CD4-positive, alpha-beta memory T cell (primary cell): ENCODE measurements at places on chromosomes 16 and 17.

- DNase-seq = no peak
These were observed 38.2 kb downstream of the PLCG2 start for GRCh38 chr16:81817296-81817695.

DNA sequence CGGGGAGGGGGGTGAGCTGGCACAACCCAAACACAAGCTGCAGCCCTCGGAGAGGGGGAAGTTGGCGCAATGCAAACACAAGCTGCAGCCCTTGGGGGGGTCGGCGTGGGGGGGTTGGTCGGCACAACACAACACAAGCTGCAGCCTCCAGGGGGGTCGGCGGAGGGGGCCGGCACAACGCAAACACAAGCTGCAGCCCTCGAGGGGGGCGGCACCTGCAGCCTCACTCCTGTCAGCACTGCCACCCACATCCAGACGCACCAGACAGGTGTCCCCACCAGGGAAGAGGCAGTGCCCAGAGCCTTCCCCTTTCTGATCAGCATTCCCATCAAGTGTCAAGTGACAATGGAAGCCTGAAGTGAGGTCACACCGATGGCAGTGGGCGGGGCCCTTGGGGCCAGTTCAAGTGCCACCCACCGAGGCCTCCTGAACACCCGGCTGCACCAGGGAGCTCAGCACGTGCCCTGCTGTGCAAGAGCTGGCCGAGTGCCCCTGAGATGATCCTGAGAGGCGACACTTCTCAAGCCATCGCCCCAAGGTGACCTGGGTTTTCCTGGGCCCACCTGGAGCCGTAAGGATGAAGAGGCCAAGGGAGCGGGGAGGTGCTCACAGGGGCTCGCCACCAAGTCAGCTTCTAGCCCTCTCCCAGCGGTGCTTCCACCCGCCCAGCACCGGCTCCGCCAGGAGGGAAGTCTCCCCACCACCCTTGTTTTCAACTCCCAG is 59.3 kb downstream of the KLHDC4 start:
- DNase-seq = no peak

GRCh38 chr16:46885960-46886763 is 2.0 kb downstream of the GPT2 start:
- no peak for DNase-seq

DNA sequence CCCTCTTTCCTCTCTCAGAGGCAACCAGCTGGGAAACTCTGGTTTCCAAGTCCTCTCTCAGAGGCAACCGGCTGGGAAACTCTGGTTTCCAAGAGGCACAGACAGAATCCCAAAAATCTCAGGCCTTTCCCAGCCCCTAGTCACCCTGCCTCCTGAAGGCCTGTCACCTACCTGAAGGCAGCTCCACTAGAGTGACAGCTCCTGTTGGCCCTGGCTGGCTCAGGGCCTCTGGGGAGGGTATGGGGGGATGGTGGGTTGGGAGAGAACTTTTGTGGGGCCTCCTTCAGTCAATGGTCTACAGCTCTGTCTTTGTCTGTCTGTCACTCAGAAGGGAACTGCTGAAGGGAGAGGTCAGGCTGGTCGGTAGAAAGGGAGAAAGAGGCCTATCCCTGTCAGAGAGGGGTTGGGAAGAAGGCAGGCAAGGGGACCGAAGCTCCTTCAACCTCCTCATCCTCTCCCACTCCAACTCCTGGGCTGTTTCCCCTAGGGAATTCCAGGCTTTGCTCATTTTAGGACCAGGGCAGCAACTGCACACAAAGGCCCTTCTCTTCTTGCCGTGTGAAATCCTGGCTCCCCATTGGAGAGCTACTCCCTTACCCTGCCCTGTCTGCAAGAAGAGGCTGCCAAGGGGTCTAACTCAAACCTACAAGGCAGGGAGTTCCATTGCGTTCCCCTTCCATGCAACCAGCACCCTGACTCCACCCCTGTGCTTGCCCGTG is 23.6 kb downstream of the COPZ2 start:
- DNase-seq = no peak

DNA sequence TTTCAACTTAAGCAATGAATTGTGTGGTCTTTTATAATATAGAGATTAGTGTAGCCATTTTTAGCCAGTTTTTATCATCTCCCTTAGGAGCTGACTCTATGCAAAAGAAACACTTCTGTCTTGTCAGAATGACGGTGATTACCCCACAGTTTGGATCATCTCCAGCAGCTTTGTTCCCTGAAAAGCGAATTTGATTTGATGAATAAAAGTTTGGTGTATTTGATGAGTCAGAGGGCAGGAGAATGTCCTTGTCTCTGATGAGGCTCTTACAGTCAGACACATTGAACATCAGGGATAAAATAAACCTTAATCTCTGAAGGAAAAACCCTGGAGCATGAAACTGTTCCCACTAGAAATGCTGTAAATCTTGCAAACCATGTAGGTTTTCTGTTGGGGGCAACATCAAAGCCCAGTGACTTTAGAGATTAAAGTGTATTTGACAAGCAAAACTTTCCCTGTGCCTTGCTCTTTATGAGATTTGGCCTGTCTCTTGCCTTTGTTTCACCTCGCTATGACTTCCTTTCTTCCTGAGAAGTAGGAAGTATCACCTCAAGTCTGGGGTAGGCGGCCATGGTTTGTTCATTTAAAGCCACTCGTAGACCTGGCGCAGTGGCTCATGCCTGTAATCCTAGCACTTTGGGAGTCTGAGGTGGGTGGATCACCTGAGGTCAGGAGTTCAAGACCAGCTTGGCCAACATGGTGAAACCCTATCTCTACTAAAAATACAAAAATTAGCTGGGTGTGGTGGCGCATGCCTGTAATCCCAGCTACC is 209.3 kb downstream of the FTO start:
- DNase-seq = peak; percentile 4

DNA sequence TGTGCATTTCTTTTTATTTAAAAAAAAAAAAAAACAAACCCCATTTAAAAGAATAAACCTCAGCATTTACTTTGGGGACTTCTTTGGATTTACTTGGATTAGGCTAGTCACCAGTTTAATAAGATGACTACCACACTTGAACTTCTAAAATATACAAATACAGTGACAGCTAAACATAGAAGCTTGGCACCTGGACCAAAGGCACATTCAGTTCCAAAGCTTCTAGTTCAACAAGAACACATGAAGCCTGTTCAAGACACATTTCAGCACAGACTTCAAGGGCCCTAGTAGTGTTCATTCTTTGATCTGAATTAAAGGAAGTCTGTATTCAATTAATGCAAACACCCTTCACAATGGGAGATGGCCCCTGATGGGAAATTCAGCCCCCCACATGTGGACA is 11.6 kb upstream of the ROGDI start:
- no peak for DNase-seq

GRCh38 chr17:79325709-79326430 is 251.2 kb downstream of the ENGASE start:
- DNase-seq = no peak

GRCh38 chr17:72189768-72190593 is 69.2 kb downstream of the SOX9 start:
- no peak for DNase-seq

GRCh38 chr16:10228779-10229178 is 46.6 kb upstream of the GRIN2A start:
- no peak for DNase-seq

- no peak for DNase-seq
These were observed 1689.3 kb downstream of the TP53TG3F start for GRCh38 chr16:35148748-35149147.

DNA sequence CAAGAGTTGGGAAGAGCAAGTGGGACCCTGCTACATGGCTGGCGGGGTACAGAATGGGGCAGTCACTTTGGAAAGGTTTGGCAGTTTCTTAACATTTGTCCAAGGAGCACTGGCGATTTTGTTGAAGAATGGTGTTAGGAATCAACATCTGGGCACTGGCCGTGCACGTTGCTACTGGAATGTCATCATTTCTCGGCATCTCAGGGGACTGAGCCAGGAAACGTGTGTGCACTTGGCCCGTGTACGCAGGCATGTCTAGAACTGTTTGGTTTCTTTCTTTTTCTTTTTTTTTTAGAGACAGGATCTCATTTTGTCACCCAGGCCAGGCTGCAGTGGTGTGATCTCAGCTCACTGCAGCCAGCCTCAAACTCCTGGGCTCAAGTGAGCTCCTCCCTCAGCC is 17.3 kb upstream of the FOXK2 start:
- no peak for DNase-seq

DNA sequence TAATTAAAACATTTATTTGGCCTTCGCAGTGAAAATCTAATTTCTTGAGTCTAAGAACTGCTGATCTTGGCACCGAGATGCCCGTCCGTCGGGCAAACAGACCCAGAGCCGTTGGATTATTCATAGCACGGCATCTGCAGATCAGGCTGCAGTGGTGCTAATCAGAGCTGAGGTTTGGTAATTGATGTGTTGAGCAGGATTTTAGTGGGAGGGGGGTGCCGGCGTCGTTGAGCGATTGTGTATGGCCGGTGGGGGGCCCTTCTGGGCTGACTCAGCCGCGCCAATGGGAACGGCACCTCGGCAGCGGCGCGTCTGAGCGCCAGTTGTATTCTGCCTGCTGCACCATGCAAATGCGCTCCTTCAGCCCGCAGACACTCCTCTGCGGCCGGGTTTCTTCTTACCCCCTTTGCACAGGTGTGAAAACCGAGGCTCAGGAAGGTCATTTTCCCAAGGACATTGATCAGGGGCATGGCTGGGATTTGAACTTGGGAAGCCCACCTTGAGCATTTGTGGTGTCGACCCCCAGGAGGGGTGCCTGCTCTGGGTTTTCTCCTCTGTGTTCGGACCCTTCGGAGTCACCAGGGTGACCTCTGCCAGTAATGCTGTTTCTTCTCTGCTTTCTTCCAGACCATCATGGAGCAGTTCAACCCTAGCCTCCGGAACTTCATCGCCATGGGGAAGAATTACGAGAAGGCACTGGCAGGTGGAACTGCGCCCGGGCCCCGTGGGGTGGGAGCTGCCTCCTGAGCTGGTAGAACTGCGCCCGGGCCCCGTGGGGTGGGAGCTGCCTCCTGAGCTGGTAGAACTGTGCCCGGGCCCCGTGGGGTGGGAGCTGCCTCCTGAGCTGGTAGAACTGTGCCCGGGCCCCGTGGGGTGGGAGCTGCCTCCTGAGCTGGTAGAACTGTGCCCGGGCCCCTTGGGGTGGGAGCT is 18.4 kb downstream of the BAIAP2 start:
- no peak for DNase-seq

DNA sequence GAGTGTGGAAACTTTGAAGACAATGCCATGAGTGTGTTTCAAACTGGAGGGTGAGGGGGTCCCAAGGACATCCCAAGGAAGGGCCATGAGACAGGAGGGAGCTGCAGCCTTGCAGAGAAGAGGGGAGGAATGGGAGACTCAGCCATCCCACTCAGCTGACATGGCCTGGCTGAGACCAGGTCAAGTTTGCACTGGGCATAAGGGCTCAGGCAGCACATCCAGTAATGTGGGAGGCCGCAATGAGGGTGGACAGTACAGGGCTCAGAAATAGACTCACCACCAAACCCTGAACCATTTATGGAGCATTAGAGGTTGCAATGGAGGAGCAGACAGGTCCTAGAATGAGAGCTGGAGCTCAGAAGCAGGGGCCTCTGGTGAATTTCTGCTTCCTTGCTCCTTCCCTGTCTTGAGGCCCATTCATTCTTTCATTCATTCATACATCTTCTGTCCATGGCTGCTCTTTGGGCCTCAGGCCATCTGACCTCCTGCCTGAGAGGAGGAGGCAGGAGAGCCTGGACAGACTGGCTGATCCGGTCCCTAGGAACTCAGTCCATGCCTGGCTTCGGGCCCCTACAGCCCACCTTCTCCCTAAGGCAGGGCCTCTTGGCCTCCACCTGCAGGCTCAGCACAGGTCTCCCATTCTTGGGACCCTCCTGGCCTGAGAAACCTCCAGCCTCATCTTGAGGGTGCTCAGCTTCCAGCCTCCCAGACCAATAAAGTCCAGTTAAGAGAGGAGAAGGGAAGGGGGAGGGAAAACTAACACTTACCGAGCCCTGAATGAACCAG is 70.5 kb upstream of the CDH5 start:
- DNase-seq = no peak

- no peak for DNase-seq
These were observed 7.7 kb upstream of the NPIPB2 start for GRCh38 chr16:11949527-11949926.

- DNase-seq = no peak
These were observed 4.9 kb downstream of the TBX2 start for GRCh38 chr17:61404663-61404912.

DNA sequence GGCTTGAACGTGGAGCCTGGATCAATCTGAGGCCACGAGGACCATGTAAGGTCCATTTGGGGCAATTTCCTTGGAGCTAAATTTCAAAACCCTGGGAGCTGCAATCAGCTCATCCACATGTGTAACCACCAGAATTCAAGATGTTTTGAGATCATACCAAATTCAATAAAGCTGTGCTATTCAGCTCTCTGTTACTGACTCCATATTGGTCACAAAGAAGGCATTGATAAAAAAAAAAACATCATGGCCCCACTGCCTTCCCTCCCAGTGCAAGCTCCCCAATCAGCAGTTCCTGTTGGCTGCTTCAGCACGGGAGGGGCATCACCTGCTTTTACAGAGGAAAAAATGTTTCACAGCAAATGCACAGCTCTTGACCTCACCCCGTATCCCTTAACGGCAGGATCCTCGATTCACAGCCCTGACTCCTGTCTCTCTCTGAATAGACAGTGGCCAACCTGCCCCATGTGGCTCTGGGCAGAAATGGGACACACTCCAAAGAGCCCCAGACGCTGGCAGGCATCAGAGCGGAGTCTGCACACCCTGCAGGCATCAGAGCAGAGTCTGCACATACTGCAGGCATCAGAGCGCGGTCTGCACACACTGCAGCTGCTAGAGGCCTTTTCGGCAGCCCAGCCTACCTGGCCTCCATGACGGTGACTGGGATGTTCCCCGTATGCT is 37.1 kb downstream of the FANCA start:
- DNase-seq = no peak

- DNase-seq = no peak
These were observed 134.3 kb upstream of the TNRC6C start for GRCh38 chr17:77824102-77824779.

DNA sequence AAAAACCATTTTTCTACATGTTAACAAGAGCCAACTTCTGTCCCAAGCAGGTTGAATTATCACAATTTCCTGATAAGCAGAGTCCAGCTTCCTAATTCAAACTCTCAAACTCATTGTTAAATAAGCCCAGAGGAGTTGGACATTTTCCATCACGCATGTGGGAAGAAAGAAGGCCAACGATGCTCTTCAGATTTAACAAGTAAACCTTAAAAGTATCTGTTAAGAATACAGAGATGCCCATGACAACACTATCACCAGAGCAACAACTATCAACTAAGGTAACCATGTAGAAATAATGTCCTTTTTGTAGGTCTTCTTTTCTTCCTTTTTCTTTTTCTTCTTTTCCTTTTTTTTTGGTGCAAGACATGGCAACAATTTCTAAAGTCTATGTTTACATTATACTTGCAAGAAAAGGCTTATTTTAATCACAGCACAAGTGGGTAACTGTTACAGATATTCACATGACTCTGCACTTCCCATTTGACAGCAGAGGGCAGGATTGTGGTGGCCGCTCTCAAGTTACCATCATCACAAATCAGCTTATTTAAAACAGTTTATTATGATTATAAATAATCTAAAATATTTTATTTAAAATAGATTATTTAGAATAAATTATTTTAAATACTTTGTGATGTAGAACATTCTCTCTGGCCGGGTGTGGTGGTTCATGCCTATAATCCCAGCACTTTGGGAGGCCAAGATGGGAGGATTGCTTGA is 35.7 kb upstream of the DHRS7B start:
- no peak for DNase-seq

GRCh38 chr17:16298140-16298662 is 55.1 kb downstream of the CENPV start:
- DNase-seq = no peak

- no peak for DNase-seq
These were observed 7.1 kb downstream of the HSD17B2 start for GRCh38 chr16:82042144-82042543.

GRCh38 chr16:20648436-20648835 is 49.0 kb downstream of the ACSM1 start:
- DNase-seq = no peak
